ENCODE measurements at places on chromosomes 1 and 21.

- DNase-seq, result no peak
Measured at GRCh38 chr1:27876341-27877114, 4.2 kb downstream of the THEMIS2 start.

- DNase-seq, result no peak
Measured at GRCh38 chr1:150965605-150966004, 9.0 kb downstream of the CERS2 start.

GRCh38 chr21:40164905-40165772 lies 297.9 kb downstream of the PCP4 start:
- DNase-seq, result no peak

DNA sequence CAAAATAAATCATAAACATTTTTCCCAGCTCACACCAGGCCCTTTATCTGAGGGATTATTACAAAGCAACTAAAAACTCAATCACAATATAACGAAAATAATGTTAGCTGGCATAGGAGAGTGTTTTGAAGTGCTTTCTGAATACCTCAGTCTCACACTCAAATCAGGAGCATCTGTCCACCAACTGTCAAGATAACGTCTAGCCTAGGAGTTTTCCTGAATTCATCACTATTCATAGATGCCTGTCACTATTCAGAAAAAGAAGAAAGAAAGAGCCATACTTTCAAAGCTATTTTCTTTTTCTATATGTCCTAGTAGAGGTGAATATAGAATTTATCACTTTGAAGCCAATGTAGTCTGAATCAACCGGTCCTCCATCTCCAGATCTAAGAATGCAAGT lies 127.0 kb downstream of the AKT3 start:
- DNase-seq, result no peak

GRCh38 chr1:152141971-152142584 lies 16.9 kb downstream of the RPTN start:
- DNase-seq, result peak; percentile 3

DNA sequence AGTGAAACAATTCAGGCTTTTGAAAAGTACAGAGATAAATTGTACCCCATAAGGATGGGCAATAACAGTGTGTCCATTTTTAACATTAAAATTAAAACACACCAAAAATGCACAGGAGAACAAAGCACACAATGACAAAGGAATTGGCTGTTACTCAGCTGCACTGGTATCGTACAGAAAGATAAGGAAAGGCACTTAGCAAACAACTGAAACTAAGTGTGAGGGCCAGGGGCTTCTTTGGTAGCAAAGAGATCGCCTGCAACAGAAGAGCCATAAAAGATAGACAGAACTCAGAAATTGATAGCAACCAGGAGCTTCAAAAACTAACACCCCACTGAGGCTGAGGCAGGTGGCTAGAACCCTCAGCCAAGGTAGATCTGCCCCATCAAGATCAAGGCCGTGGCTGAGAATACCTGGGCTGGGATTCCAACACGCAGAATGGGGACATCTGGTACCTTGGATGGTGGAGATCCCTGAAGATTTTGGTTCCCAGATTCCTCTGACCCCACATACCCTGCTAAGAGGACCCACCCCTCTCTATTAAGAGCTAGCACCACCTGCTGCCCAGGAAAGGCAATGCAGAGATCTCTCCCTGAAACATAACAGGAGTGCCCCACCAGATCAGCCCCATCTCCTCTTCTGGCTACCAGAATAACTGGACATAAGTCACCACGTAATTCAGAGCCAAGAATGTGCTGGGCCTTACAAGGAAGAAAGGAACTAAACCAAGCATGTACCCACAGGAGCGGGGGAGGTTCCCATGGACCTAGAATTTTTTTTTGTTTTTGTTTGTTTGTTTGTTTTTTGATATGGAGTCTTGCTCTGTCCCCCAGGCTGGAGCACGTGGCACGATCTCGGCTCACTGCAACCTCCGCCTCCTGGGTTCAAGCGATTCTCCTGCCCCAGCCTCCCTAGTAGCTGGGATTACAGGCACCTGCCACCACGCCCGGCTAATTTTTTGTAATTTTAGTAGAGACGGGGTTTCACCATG lies 16.2 kb downstream of the PLEKHO1 start:
- no peak for DNase-seq

DNA sequence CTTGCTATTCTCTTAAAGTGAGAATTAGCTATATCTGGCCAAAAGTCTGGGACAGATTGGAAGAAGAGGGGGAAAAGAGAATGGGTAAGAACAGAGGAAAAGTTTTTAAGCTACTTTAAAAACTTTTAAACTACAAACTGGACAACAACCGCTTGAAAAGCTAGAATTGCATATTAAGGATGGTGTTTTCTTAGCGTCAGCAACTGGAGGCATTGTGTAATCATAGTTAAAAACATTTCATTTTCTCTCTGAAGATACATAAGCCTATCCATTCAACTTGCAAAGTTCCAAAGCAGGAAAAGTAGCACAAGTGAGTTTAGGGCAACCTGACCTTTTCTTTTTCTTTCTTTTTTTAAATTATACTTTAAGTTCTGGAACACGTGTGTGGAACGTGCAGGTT lies 10.9 kb downstream of the PBX1 start:
- no peak for DNase-seq

DNA sequence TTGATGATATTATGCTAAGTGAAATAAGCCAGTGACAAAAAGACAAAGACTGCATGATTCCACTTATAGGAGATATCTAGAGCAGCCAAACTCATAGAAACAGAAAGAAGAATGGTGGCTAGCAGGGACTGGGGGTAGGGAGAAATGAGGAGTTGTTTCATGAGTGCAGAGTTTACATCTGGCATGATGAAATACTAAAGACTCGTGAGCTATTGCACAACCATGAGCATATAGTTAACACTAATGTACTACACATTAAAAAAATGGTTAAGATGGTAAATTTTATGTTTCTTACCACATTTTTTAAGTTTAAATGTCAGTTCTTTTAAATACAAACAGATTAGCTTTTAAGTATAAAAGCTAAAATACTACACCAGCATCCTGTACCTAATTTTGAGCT lies 57.8 kb downstream of the ESRRG start:
- DNase-seq, result peak; percentile 58

GRCh38 chr1:94672934-94673333 lies 131.4 kb upstream of the F3 start:
- DNase-seq, result no peak

- DNase-seq, result no peak
Measured at GRCh38 chr1:76068953-76069561, 5.5 kb upstream of the ST6GALNAC3 start.

- DNase-seq, result no peak
Measured at GRCh38 chr1:3943806-3944577, 43.9 kb upstream of the C1orf174 start.

DNA sequence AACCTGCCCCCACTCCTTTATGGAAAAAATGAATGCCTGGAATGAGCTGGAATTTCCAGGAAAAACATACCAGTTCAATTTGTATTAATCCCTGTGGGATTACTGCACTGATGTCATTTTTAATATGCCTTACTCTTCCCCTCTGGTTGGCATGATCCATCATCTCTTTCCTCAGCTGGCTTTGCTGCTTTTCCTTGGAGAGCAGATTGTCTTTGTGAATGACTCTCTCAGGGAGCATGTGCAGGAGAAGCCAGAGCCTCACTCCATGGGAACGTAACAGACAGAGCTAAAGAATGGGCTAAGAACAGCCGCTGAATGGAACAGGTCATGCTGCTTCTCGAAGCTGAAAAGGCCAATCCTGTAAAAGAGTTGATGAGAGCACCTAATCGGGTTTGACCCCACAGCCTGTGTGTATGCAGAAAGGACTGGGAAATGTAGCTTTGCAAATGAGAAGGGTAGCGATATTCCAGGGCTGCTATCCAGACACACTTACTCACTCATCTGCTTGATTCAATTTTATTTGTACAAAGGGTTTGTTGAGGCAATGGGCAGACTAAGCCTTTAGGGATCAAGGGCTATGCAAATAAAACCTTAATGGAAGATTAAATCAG lies 20.7 kb downstream of the PHC2 start:
- DNase-seq, result no peak

- DNase-seq, result no peak
Measured at GRCh38 chr21:44440241-44441040, 14.9 kb upstream of the LRRC3 start.

DNA sequence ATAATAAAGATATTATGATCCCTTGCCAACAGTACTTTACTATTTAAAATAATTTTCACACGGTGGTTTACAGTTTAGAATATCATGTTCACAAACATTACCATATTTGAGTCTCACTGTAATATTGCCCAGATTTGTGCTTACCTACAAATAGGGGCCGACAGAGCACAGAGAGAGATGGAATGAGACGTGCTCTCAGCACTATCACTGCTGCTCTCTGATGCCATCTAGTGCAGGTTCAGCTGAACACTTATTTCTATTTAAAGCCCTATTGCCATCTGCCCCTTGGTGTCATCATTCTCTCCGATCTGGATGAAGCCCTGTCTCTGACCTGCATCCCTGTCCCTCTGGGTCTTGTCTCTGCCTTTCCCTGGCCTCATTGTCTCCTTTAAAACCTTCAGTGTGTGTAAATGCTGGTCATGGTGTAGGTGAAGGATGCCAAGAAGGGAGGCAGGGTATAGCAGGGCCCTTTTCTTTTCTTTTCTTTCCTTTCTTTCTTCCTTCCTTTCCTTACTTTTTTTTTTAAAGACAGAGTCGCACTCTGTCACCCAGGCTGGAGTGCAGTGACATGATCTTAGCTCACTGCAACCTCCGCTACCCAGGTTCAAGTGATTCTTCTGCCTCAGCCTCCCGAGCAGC lies 6.9 kb upstream of the GPATCH4 start:
- no peak for DNase-seq

DNA sequence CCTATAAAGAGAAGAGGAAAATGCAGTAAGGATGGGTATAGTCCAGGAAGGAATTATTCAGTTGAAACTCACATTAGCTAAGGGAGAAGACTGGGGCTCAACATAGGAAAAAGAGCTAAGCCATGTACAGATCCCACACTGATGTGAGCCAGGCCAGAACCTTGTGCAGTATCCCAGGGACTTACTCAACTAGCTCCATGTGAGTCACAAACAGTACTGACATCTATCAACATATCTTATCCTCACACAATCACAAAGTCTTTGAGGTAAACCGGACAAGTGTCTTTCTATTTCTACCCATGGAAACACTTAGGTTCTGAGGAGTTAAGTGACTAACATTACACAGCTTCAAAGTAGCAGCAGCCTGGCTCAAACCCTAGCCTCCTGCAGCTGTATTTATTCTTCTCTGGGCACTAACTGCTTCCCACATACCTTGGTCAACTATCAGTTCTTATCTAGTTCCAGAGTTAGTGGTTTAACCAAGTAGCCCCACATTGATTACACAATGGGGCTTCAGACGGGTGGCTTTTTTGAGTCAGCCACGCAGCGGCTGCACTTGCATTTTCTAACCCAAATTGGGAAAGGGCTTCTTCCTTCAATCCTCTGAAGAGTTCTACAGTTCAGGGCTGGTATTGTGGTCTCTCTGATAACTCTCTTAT lies 9.5 kb downstream of the CD5L start:
- DNase-seq, result no peak

GRCh38 chr1:205312866-205313562 lies 8.5 kb downstream of the NUAK2 start:
- DNase-seq, result no peak

DNA sequence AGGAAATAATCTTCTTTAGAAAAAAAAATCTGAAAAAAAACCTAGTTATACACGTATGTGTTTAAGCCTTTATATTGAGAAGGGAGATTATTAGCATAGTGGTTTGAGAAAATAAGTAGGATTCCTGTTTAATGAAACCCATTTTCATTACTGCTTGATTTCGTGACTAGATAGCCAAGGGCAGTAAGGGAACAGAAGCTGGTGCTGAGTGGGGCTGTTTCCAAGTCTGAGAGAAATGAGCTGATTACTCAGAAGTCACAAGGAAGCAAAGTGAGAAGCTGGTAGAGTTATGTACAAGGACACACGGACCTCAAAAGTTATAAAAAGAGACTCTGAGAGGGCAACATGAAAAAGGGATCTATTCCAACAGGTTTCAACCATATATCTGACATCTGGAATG lies 256.5 kb downstream of the TTLL7 start:
- DNase-seq, result no peak

DNA sequence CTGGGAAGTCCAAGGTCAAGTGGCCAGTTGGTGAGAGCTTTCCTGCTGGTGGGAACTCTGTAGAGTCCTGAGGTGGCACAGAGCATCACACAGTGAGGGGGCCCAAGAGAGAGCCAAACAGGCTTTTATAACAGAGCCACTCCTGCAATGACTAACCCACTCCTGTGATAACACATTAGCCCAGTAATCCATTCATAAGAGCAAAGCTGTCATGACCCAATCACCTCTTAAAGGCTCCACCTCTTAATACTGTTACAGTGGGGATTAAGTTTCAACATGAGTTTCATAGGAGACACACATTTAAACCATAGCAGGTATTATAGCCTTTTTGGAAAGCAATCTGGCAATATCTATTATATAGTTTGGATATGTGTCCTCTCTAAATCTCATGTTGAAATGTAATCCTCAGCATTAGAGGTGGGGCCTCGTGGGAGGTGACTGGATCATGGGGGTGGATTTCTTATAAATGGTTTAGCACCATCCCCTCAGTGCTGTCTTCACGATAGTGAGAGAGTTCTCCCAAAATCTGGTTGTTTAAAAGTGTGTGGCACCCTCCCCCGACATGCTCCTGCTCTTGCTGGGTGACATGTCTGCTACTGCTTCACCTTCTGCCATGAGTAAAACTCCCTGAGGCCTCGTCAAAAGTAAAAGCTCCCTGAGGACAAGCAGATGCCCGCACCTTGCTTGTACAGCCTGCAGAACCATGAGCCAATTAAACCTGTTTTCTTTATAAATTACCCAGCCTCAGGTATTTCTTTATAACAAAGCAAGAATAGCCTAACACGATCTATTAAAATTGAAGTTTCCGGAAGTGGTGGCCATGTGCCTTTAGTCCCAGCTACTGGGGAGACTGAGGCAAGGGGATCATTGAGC lies 64.5 kb downstream of the CD58 start:
- no peak for DNase-seq

DNA sequence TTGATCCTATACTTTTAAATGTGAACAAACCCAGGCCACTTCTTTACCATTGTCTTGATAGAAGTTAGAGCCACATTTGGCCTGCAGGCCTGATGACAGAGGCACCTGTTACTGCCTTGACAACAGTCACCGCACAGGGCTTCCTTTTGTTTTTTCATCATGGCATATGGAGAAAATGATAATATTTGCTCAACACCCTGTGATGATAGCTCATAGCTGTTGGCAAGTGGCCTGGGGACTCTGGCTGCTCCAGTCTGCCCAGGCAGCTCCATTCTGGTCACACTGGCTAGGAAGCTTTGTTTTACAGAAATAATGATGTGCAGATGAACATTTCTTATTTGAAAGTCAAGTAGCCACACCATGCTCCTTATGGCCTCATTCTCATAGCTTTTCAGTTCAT lies 89.6 kb upstream of the GPR88 start:
- no peak for DNase-seq

DNA sequence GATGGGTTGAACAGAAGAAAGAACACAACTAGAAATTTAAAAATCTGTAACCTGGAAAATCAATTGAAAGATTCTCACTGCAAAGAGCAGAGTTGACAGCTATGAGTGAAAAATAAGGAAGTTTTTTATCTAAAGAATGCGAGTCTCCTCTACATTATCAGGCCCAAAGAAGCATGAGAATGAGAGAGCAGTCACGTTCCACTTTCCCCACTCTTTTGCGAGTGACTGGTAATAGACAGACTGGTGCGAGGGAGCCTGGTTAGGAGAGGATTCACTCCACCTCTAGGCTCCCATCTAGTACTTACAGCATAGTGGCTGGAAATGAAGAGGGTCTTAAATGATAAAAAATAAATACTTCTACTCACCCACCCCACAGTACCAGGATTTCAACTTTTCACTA lies 52.0 kb downstream of the PRDX6 start:
- DNase-seq, result no peak

GRCh38 chr1:30234091-30234490 lies 489.3 kb downstream of the MATN1 start:
- no peak for DNase-seq

- no peak for DNase-seq
Measured at GRCh38 chr1:226029093-226029496, 30.0 kb upstream of the SDE2 start.
